ENCODE measurements at places on chromosomes 5 and 9.

- no peak for DNase-seq
Observed at GRCh38 chr5:132050136-132050535, 10.3 kb upstream of the IL3 start.

DNA sequence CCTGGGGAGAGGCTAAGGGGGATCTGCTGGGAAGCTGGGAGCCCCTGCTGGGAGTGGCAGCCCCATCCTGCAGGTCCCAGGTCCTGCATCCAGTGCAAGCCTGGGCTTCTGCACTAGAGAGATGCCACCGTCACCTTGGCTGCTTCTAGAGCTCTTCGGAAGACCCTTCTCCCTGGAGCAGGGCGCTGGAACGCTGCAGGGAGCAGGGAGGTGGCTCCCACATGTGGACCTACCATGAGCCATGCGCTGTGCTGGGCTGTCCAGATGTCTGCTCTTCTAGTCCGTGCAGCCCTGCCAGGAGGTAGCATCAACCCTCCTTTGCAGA lies 90.9 kb upstream of the PHYKPL start:
- no peak for DNase-seq

GRCh38 chr5:154408811-154409210 lies 37.0 kb upstream of the SAP30L start:
- DNase-seq, result no peak

DNA sequence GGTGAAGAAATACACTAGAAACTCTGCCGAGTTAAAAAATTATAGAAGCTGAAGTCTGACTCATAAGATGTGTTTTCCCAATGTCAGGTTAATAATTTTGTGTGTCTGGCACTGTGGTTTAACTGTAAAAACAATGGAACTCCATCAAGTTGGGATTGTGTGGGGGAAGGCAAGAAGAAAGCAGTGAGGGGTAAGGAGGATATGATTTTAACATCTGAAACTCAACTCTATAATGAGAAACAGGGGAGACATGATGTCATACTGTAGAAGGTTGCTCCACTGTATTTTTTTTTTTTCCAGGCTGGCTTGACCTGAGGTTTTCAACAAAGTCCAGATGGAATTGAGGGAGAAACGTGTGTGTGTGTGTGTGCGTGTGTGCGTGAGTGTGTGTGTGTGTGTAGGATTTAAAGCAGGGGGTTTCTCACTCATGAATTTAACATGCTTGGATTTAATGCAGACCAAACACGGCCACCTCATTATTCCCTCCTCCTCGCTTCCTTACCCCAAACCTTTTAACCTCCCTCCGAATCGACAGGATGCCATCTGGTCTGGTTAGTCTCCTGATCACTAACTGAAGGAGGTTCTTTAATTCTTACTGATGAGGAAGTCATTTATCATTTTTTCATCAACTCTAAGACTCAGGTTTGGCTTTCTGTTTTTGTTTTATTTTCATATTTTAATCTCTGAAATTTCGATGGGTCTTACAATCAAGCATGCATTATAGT lies 140.2 kb upstream of the LPAR1 start:
- DNase-seq, result no peak

DNA sequence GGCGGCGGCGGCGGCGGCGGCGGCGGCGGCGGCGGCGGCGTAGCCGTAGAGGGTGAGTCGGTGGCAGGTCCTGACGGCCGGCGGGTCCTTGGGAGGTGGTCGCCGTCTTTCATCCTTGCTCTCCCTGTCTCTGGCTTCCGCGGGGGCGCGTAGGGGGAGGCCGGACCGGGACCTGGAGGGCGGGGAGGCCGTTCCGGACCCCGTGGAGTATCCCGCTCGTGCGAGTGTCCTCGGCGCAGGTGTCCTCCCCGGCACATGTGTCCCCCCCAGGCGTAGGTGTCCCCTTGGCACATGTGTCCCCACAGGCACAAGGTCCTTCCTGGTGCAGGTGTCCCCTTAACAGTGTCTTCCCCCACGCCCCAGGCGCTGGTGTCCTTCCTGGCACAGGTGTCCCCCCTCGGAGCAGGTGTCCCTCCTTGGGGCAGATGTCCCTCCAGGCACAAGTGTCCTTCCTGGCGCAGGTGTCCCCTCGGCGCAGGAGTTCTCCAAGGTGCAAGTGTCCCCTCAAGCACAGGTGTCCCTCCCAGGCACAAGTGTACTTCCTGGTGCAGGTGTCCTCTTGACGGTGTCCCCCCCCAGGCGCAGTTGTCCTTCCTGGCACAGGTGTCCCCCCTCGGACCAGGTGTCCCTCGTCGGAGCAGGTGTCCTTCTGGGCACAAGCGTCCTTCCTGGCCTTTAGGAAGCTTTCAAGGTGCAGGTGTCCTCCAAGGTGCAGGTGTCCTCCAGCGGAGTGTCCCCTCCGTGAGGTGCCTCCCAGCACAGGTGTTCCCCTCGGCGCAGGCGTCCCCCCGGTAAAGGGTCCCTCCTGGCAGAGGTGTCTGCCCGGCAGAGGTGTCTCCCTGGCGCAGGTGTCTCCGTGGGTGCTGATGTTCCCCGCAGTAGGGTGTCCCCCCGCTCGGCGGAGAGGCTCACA lies 519 bp downstream of the EXOC3 start:
- no peak for DNase-seq

DNA sequence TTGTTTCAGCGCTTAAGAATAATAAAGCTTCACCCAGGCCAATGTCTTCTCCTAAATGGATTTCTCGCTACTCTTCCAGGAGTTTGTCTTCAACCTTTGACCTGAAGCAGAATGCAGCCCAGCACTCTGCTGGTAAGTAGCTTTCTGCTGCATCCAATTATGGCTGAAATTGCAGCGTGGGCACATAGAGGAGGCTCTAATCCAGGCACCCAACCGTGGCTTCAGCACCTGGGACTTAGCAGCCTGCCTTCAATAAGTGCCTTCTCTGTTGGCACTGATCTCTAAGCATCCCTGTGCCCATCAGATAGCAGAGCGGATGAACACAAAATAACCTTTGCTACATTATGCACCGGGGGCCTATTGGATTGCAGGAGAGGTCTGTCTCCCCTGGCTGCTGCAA lies 105.2 kb downstream of the TRIM32 start:
- DNase-seq, result no peak

DNA sequence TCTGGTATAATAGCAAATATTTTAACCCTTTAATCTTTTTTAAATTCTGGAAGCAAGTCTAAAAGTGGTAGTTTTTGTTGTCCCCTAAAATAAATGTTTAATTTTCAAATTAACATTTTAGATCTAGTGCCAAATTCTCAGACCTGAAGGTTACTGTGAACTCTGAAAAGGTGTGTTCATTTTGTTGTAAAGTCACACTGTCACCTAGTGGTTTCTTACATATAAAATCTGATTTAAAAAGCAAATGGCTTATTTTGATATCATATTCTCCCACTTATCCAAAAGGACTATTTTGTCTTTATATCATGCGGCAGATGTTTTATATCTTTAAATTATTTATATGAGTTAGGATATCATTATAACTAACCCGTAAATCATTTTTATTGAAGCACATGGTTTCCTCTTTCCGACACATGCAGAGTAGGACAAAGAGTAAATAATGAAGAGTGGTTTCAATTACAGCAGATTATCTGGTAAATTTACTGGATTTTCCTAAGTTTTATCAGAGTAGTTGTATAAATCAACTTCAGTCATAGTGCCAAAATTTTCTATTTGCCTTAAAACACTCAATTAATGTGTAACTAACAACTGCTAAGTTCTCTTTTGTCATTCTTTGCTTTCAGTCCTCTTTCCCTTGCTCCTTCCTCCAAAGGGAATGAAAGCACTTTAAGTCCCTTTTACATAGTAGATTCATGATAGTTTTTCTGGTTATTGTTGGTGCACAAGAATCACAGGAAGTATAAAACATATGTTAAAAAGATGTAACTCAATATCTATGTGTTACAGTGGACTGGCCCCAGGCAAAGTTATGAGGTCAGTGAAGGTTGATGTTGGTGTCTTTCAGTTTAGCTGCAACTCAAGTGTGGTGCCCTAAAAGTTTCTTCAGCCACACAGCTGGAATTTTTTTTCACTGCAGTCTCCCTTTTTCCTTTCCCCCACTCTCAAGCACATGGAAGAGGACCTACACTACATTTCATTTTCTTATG lies 189.6 kb downstream of the COX7C start:
- DNase-seq, result no peak

GRCh38 chr5:33524476-33524875 lies 83.7 kb downstream of the TARS1 start:
- no peak for DNase-seq

- no peak for DNase-seq
Observed at GRCh38 chr5:151810897-151811296, 39.1 kb downstream of the G3BP1 start.
